ENCODE measurements at places on chromosomes 16 and 17.

GRCh38 chr17:61733021-61733420 is 130.3 kb downstream of the BRIP1 start:
- DNase-seq: no peak

- no peak for DNase-seq
Measured at GRCh38 chr16:84511831-84512230, 7.4 kb upstream of the MEAK7 start.

DNA sequence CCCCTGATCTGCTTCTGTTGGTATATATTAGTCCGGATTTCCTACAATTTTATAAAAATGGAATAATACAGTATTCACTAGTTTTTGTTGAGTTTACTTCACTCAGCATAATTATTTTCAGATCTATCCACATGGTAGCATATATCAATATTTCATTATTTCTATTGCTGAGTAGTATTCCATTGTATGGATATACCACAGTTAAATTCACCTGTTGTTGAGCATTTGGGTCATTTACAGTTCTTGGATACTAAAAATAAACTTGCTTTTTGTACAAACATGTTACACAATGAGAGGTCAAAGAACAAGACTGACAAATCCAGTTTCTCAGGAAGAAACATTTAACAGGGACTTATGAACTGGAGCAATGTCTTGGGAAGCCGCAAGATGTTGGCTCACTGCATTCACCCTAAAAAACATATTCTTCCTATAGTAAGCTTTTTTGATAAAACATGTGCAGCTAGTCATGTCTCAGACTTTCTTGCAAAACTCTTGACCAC is 126.9 kb upstream of the HS3ST2 start:
- DNase-seq: no peak

- DNase-seq: no peak
Measured at GRCh38 chr16:78091419-78091818, 8.0 kb upstream of the WWOX start.

GRCh38 chr16:57590654-57591085 is 37.8 kb upstream of the ADGRG1 start:
- no peak for DNase-seq

- no peak for DNase-seq
Measured at GRCh38 chr17:17605729-17606088, 14.2 kb upstream of the PEMT start.

GRCh38 chr17:67027031-67027628 is 17.2 kb upstream of the CACNG1 start:
- DNase-seq: no peak

DNA sequence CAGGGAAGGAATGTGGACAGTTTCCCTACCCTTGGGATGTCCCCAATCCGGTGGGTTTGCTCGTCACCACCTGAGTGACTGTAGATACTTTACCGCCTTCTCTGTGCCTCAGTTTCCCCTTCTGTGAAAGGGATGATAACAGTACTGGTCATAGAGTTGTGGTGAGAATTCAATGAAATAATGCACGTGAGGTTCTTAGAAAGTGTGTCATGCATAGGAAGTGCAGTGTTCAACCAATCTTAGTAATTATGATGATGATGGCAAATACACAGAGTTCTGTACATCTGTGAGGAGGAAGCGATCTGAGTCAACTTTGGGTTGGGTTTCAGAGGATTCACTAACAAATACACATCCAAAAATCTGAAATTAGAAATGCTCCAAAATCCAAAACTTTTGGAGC is 114.6 kb upstream of the HS3ST2 start:
- no peak for DNase-seq

DNA sequence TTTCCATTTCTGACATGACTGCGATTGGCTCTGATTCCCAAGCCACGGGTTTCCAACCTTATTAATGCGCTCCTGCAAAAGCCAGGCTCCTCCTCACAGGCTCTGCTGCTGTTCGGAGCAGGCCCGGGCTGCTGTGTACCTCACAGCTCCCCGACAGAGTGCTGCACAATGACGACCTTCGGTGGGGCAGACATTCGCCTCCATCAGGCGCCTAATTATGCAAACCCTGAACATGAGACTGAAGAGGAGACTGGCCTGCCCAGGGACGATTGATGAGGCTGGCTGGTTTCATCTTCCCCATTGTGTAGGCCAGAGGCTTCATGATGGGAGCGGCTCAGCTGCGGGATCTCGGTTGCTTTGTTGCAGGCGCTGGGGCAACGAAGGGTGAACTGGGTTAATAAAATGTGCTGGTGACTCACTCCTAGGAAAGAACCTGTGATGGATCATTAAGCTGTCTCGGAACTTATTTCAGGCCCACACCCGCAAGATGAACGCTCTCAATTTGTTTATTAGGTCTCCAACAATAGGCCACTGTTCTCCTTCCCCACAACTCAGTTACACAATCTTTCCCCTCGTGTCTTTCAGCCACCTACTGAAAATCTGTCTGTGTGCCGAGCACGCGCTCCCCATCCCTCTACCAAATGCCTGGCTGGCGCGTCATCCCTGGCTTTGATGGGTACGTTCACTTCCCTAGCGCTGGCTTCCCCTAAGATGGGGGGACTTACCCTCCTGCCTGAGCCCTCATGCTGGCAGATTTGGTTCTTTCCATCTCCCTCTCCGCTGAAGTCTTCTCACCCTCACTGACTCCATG is 27.2 kb upstream of the TOB1 start:
- no peak for DNase-seq

Measured in CD4-positive, alpha-beta memory T cell (primary cell).